ENCODE measurements at places on chromosomes 7 and 10.
A peak's percentile ranks its signal among the peaks of the same experiment; 100 is the strongest.

DNA sequence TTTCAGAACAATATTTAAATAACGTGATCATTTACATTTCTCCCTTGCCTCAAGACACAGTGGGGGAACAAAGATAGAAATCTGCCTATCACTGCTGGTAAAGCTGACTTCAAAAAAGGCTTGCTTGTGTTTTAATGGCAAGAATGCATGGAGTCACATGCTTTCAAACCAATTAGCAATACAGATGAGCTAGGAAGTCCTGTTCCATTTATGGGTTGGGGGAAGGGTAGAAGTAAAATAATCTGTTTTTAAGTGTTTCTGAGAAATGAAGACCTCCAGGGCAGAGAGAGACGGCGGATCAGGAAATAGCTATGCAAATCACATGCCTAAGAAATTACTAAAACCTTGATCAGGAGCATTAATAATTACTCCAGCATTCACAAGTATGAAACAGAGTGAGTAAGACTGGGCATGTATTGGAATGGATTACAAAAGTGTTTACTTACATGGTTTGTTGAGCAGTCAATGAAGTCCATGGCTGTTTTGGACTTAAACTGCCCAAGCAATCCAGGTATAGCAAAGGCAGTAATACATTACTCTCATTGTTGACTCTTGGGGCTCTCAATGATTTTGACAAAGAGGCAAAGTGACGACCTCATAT, 142.0 kb downstream of the ARID5B start:
- DNase-seq = no peak

GRCh38 chr10:111034598-111035310, 42.1 kb upstream of the ADRA2A start:
- no peak for DNase-seq

GRCh38 chr7:5549096-5549763, 125.6 kb upstream of the TNRC18 start:
- DNase-seq = no peak

- DNase-seq = no peak
Measured at GRCh38 chr7:157476654-157477549, 140.1 kb downstream of the DNAJB6 start.

GRCh38 chr10:8229153-8229552, 174.7 kb downstream of the GATA3 start:
- DNase-seq = no peak

DNA sequence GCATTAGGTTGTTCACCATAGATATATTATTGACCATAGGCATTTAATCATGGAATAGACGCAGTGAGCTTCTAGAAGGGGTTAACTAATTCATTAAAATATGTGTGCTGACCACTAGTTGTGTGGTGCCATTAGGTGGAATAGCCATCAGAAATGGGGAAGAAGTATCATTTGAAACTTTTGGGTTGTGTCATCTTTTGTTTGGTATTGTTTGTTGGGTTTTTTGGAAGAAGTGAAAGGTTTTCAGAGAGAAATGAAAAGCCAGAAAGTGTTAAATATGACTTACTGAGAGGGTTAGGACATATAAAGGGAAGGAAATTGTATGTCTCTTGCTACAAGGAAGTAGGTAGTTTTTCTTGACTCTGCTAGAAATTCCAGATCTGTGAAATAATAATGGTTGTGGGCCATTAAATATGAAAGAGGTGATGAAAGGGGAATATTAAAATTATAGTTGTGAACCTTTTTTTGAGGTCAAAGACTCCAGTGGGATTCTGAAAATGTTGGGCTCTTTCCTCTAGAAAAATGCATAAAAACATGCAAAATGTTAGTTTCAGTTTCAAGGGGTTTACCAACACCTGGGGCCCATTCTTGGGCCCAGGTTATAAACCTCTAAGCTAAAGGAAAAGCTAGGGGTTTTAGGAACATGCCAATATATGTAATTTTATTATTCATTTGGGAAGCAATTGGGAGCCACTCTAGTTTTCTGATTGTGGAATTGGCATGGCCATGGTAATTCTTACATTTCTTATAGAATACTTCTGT, 348.5 kb downstream of the BBS9 start:
- no peak for DNase-seq

- DNase-seq = no peak
Measured at GRCh38 chr10:23197416-23197861, 5.3 kb downstream of the PTF1A start.

GRCh38 chr7:28407651-28408050, 4.7 kb upstream of the CREB5 start:
- DNase-seq = no peak

GRCh38 chr7:112134039-112134438, 72.2 kb downstream of the DOCK4 start:
- no peak for DNase-seq

DNA sequence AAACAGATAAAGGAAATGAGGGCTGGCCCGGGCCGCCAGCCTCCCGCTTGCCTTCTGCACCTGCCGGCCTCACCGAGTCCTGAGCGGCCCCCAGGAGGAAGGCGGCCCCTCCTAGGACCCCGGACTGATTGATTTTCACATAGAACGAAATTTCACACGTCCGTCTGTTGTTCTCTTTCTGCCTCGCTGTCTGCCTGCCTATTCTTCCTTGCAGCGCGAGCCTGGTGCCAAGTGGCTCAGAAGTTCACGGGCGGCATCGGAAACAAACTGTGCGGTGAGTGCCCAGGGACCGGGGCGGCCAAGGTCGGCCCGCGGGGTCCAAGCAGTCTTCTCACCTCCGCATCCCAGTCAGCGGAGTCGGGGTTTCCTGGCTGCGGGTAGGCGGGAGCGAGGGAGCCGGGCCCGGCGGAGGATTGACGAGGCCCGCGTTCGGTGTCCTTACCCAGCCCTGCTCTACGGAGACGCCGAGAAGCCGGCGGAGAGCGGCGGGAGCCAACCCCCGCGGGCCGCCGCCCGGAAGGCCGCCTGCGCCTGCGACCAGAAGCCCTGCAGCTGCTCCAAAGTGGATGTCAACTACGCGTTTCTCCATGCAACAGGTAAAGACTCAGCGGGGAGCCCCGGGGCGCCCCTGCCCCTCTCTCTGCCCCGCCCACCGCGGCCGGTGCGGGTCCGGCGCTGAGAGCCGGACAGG, 967 bp downstream of the GAD2 start:
- DNase-seq = no peak

- DNase-seq = no peak
Measured at GRCh38 chr10:59470570-59470969, 108.2 kb upstream of the FAM13C start.

DNA sequence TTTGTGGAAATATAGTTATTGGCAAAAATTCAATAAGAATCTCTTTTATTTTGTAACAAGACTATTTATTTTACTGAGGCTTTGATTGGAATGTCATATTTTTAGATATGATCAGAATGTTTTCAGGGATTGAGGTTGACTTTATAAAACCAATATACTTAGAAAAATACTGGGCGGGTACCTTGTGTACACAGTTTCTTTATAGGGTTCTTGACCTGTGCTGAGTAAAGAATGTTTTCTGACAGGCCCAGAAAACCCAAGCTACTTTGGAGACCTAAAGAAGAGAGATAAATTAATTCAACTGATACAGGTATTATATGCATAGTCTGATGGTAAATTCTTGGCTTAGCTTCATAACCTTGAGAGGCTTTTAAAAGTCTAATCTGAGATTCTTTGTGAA, 23.9 kb upstream of the SPAM1 start:
- DNase-seq = no peak

- no peak for DNase-seq
Measured at GRCh38 chr7:108332937-108333336, 123.3 kb downstream of the NRCAM start.

DNA sequence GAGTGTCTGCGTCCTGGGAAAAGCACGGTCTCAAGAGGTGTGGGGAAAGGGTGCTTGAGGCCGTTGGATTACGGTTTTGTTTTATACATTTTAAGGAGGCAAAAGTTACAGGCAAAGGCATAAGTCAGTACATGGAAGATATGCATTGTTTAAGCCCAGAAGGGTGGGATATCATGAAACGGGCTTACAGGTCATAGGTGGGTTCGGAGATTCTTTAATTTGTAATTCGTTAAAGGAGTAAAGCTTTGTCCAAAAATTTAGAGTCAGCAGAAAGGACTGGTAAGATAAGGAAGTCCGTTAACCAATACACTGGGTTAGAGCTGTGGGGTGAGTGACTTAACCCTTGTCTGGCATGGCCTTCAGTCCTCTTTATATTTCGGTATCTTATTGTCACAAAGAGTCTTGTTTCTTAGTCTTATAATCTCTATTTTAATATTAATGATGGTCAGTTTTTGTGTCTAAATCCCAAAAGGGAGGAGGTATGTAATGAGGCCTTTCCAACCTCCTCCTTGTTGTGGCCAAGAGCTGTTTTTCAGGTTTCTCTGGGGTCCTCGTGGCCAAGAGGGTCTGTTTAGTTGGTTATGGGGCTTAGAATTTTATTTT, 12.7 kb downstream of the TSPAN14 start:
- no peak for DNase-seq

- DNase-seq = peak; percentile 39
Measured at GRCh38 chr7:116953372-116953905, at the start of gene ST7. ST7 (plus strand) TSS chr7:116953501; CDS start chr7:116953541, 40 bp downstream.

DNA sequence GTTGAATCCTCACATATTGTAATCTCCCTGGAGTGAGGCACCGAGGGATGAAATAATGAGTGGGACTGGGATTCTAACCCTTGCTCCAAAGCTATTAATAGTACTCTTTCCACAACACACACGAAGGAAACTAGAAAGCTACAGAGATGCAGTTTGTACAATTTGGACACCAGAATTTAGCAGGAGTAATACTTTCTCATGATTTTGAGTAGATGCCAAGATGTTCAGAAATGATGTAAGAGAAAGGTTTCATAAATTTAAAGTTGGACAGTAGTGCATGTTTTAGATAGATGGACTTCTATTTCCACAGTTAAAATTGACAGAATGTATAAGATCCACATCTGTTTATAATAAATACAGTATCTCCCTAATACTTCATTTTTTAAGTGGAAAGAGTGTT, 46.5 kb downstream of the PRR15 start:
- no peak for DNase-seq

DNA sequence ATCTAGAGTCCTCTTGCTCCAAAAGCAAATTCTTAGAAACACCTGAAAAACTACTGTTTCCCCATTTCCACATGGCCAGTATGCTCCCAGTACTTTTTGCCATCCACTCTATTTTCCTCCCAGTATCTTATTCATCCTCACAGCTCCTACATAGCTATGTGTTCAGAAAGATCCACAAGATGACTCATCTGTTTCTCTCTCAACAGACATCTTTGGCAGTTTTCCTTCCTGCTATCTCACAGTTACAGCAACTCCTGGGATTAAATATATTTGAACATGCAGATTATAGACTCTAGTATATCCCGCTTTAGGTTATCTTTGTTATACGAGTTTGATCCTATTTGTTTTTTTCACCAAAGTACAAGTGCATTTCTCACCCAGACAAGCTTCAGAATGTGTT, 675.6 kb upstream of the POT1 start:
- no peak for DNase-seq

- DNase-seq = no peak
Measured at GRCh38 chr7:68009716-68010115, 1013.1 kb downstream of the TYW1 start.

DNA sequence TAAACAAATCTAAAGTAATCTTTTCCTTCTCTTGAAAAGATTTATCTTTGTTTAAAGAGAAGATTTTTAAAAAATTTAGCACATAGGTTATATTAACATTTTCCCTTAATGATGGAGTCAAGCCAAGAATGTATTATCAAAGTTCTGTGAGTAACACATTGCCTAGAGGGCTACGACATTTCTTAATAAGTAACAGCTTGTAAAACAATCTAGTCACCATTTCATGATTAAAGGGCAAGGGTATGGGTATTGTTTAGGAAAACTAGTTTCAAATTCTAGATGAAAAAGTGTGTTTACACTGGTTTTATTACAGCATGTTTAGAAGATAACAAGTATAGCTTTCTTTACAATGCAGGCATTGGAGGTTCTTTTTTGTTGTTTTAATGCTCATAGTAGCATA, 28.6 kb upstream of the LAMB4 start:
- no peak for DNase-seq

- DNase-seq = no peak
Measured at GRCh38 chr7:46900312-46901263, 681.3 kb downstream of the TNS3 start.

GRCh38 chr7:115299397-115300037, 377.6 kb downstream of the MDFIC start:
- no peak for DNase-seq

GRCh38 chr7:149735779-149736477, 37.5 kb downstream of the ZNF467 start:
- DNase-seq = no peak

- DNase-seq = no peak
Measured at GRCh38 chr10:126455766-126456405, 67.6 kb upstream of the ADAM12 start.

- no peak for DNase-seq
Measured at GRCh38 chr7:118185163-118185860, 1.3 kb downstream of the LSM8 start.

DNA sequence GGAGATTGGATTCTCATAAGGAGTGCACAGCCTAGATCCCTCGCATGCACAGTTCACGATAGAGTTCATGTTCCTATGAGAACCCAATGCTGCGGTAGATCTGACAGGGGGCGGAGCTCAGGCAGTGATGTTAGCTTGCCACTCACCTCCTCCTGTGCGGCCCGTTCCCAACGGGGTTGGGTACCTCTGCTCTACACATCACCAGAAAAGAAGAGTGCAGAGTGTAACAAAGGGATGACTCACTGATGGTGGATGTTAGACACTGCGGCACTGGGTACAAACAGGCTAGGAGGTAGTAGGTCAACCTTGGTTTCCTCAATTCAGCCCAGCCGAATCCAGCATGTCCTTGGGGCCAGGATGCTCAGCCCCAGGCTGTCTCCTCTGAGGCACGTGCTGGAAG, 66.8 kb upstream of the CHST15 start:
- no peak for DNase-seq

DNA sequence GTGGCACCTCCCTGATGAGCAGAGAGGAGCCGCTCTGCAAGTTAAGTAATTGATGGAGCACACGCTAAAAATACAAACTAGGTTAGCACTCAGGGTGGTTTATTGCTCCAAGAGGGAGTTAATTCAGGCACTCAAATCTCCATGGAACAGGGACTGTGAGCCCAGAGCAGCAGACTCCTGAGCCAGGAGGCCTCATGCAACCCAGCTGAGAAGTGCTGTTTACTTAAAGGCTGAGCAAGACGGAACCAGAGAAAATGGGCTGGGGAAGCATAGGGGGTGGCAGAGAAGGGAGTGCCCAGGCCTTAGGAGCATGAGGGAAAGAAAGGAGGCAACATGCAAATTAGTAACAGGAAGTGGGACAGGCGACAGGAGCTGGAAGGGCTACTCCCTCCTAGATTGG, 174.1 kb downstream of the KCNMA1 start:
- no peak for DNase-seq

- no peak for DNase-seq
Measured at GRCh38 chr10:24035761-24036160, 173.2 kb upstream of the KIAA1217 start.

- no peak for DNase-seq
Measured at GRCh38 chr10:61779276-61779675, 116.5 kb downstream of the CABCOCO1 start.

DNA sequence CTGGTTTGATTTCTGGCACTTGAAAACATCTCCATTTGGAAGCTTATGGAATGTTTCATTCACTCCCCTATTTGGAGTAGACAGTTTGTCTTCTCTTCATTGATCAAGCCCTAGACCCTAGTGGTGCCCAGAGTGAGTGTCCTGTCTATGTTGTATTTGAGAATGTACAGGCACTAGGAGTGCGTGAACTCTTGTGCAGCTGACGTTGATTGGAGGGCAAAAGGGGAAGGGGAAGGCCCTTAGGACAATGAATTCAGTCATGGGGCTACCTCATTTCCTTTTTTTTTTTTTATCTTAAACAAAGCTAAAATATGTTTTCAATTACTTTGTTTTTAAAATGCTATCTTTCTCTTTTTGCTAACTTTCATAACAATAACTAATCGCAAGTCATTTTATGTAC, 66.5 kb downstream of the ADD3 start:
- DNase-seq = no peak

- DNase-seq = no peak
Measured at GRCh38 chr7:15446722-15447121, 115.1 kb downstream of the AGMO start.

All from stimulated activated CD8-positive, alpha-beta memory T cell treated with anti-CD3 and anti-CD28 coated beads, Interleukin-2, amount 100 ng/mL, for 1 hour (primary cell).